ENCODE measurements at places on chromosomes 4 and X. TPM values are rescaled to one million over a fixed set of nuclear protein-coding genes. Genes with fewer than 3 reads are reported as not detected.
A peak's percentile ranks its signal among the peaks of the same experiment; 100 is the strongest.

DNA sequence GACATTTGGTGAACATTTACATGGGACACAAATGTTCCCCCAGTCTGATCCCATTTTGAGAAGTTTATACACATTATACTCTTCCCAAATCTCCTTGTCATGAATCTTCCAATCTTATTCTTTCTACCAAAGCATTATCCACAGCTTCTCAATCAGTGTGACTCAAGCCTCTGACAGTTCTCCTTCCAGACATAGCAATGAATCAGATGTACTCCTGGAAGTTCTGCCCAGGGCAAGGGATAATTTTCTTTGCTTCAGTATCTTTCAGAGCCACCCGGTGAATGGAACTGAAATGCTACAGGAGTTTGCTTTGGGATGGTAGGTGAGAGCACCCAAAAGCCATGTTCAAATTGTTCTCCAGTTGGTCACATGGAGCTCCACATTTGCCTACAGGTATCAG lies 145.5 kb downstream of the ANXA5 start:
- no peak overlapping the region for H3K27ac ChIP-seq
- H3K4me1 ChIP-seq: no peaks in the 10 kb centered on the region
- no peak for DNase-seq
- H3K4me3 ChIP-seq: no peak overlapping the region

GRCh38 chr4:165828928-165829327 lies 44.1 kb upstream of the TLL1 start:
- H3K4me3 ChIP-seq: no peak overlapping the region
- no peaks in the 10 kb centered on the region for H3K27me3 ChIP-seq
- no peak overlapping the region for H3K27ac ChIP-seq
- H3K4me1 ChIP-seq: no peaks in the 10 kb centered on the region
- no peaks in the 10 kb centered on the region for H3K36me3 ChIP-seq

- DNase-seq: no peak
- H3K27ac ChIP-seq: no peak overlapping the region
- H3K36me3 ChIP-seq: no peaks in the 10 kb centered on the region
- H3K27me3 ChIP-seq: no peaks in the 10 kb centered on the region
- no peak overlapping the region for H3K4me3 ChIP-seq
Observed at GRCh38 chrX:150234126-150234525, 129.0 kb upstream of the MAMLD1 start.

DNA sequence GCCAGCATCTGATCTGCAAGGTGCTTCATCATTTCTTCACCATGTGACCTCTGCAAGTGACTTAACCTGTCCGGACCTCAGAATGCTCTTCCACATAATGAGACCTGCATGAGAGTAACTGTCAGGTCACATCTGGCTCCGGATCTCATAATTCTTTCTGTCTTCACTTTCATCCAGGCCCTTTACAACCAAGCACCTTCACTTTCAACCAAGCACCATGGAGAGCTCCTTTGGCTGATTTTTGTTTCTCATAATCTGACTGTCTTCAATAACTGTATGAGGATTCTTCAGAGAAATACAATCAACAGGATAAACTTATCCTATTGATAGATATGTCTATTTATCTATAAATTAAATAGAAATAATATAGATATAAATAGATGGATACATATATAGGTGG lies 148.1 kb downstream of the VCX3A start:
- H3K36me3 ChIP-seq: no peaks in the 10 kb centered on the region
- no peaks in the 10 kb centered on the region for H3K4me1 ChIP-seq

DNA sequence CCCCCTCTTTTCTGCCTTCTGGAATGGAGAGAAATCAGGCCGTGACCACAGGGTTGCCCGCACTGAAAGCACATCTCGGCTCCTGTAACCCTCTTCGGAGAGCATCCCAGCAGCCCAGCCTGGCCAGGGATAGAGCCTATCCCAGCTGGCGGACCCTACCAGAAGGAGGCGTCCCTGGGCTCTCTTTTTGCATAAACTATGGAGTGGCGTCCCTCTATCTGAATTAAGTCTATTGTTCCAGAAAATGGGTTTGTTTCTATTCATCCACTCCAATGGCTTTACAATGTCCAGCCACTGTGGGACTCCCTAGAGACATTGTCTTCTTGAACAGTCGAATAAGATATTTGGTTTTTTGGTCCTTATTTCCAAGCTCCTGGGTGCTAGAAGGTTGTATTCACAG lies 689 bp upstream of the NHSL2 start:
- H3K4me1 ChIP-seq: peaks cover 16% of the 10 kb centered on the region
- no peak overlapping the region for H3K27ac ChIP-seq
- H3K4me3 ChIP-seq: peak overlapping the region; percentile 32

GRCh38 chrX:20672476-20672875 lies 405.8 kb upstream of the RPS6KA3 start:
- H3K4me1 ChIP-seq: no peaks in the 10 kb centered on the region
- no peak for DNase-seq
- H3K4me3 ChIP-seq: no peak overlapping the region
- H3K27ac ChIP-seq: no peak overlapping the region
- H3K27me3 ChIP-seq: no peaks in the 10 kb centered on the region

GRCh38 chrX:20547611-20548051 lies 280.9 kb upstream of the RPS6KA3 start:
- no peak overlapping the region for H3K27ac ChIP-seq
- DNase-seq: no peak
- H3K4me1 ChIP-seq: no peaks in the 10 kb centered on the region

DNA sequence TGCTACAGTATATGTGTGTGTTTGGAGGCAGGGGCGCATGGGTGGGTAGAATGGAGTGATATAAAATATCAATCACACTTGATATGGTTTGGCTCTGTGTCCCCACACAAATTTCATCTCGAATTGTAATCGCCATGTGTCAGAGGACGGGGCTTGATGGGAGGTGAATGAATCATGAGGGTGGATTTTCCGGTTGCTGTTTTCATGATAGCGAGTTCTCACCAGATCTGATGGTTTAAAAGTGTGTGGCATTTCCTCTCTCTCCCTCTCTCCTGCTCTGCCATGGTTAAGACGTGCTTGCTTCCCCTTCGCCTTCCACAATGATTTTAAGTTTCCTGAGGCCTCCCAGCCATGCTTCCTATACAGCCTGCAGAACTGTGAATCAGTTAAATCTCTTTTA lies 14.8 kb downstream of the SOWAHB start:
- no peaks in the 10 kb centered on the region for H3K4me1 ChIP-seq
- no peak overlapping the region for H3K4me3 ChIP-seq
- no peak overlapping the region for H3K27ac ChIP-seq
- DNase-seq: no peak
- H3K36me3 ChIP-seq: no peaks in the 10 kb centered on the region
- H3K27me3 ChIP-seq: peaks cover 2% of the 10 kb centered on the region

DNA sequence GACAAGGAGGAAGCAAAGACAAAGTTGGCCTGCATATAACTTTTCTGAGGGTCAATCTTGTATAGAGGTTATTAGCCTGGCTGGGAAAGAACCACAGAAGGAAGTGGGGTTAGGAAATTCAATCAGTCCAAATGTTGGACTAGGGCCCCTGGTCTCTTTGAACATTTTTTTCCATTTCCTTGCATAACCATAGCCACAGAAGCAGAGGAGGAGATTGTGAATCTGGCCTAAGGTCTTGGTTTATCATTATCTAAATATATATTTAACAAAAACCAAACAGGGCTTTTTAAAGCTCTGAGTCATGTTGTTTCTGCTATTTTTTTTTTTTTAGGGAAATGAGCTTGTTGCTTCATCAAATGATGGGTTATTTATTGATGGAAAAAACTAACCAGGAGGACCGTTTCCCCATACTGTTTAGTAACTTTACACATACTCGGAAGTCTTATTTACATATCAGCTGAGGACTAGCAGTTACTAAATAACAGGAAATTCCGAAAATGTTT lies 97.7 kb upstream of the ACSL4 start:
- no peak for DNase-seq
- H3K27ac ChIP-seq: no peak overlapping the region
- no peaks in the 10 kb centered on the region for H3K27me3 ChIP-seq
- no peaks in the 10 kb centered on the region for H3K36me3 ChIP-seq
- H3K4me1 ChIP-seq: no peaks in the 10 kb centered on the region
- no peak overlapping the region for H3K4me3 ChIP-seq

GRCh38 chr4:3868211-3869173 lies 102.3 kb downstream of the ADRA2C start:
- H3K4me1 ChIP-seq: peaks cover 6% of the 10 kb centered on the region
- peaks cover 37% of the 10 kb centered on the region for H3K27me3 ChIP-seq
- H3K4me3 ChIP-seq: no peak overlapping the region
- H3K36me3 ChIP-seq: no peaks in the 10 kb centered on the region
- no peak overlapping the region for H3K27ac ChIP-seq

DNA sequence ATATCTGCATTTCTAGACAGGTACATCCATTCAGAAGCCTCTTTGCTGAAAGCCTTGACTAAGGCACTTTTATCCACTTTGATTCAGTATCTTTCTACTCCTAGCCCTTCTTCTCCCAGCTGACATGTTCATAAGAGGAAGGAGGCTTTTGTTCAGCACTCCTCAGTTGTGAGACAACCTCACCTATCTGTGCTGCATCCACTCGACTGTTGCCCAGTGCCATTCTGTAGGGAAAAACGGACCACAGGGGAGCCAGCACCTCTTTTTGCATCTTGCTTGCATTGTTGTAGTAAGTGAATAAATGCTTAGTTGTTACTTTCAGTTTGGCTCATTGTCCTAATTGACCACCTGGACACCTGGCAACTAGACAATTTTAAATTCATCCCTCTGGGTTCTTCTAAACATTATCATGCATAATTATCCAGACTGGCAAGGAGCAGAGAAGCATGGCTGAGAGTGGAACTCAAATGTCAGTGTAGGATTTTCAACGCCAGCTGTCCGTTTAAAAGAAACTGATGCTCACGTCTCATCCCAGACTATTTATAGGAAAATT lies 83.8 kb upstream of the BOD1L1 start:
- no peak for DNase-seq
- H3K27ac ChIP-seq: no peak overlapping the region
- H3K4me1 ChIP-seq: no peaks in the 10 kb centered on the region
- H3K4me3 ChIP-seq: no peak overlapping the region
- H3K27me3 ChIP-seq: no peaks in the 10 kb centered on the region
- H3K36me3 ChIP-seq: no peaks in the 10 kb centered on the region

- peak; percentile 49 for DNase-seq
- no peak overlapping the region for H3K4me3 ChIP-seq
Observed at GRCh38 chrX:153906126-153906917, 1.8 kb downstream of the AVPR2 start.

DNA sequence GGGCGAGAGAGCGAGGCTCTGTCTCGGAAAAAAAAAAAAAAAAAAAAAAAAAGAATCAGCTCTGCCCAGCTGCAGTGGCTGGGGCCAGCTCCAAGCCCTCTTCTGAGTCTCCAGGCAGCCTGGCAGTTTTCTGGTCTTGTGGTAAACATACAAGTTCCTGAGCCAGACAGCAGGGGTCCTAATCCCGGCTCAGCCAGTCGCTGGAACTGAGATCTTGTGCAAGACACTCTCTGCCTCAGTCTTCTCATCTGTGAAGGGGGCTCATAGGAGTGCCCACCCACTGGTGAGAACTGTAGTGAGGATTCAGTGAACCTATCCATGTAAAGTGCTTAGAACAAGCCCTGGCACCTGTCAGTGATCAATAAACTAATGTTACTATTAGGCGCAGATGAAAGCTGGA lies 41.8 kb downstream of the C4orf50 start:
- H3K27me3 ChIP-seq: peaks cover 11% of the 10 kb centered on the region
- no peaks in the 10 kb centered on the region for H3K4me1 ChIP-seq
- DNase-seq: no peak
- H3K27ac ChIP-seq: no peak overlapping the region
- no peak overlapping the region for H3K4me3 ChIP-seq

DNA sequence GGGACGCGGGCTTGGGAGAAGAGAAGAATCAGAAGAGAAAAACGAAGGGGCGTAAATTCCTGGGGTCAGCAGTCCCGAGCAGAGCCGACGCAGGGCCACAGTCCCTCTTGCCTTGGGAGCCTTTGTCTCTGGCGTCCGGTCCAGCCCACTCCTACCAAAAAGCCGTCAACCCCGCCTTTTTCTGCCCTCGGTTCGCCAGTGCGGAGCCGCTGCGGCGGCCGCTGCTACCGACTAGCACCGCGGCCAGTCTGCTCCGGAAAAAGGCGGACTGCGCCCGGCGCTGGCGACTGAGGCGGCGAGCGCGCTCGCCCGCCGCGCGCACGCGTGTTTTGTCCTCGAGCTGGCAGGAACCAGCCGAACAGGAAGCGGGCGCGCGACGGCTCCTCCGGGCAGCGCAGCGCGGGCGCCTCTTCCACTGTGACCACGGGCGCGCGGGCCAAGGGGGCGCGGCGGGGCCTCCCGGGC lies 502 bp downstream of the HNRNPDL start:
- peaks cover 39% of the 10 kb centered on the region for H3K36me3 ChIP-seq
- peak overlapping the region; percentile 93 for H3K4me3 ChIP-seq
- H3K27ac ChIP-seq: peak overlapping the region; percentile 99
- H3K4me1 ChIP-seq: peaks cover 36% of the 10 kb centered on the region

DNA sequence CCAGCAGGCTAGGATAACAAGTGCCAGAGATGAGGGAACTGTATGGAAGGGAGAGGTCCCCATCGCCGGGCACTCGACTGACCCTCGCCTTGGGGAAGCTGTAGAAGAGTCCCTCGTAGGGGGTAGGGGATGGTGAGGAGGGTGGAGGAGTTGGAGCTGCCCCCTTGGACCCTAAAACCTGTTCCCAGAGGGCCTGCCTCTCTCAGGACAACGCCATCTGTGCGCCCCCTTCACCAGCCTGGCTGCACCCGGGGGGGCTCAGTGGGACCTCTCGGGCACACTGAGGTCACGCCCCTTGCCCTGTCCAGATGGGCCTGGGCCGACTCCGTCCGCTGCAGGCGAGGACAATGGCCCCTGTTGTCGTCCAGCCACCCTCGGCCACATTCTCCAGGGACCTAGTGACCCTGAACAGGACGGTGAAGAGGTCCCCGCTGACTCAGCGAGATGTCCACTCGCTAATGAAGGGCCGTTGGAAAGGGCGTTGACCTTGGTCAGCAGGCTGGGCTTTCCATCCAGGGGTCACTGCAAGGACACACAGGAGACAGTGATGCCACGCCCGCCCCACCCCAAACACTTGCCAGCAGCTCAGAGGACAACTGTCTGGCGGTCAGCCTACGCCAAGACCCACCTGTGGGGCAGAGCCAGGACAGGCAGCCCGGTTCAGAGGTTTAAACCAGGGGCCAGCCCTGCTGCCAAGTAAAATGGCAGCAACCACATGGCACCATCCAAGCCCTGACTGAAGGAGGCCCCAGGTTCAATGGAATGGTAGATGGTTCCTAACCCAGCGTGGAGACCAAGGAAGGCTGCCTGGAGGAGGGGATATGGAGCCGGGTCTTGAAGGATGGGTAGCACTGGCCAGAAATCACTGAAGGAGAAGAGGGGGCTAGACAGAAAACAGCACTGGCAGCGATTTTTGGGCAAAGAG lies 51.2 kb downstream of the HMX1 start:
- peak; percentile 29 for DNase-seq
- H3K4me3 ChIP-seq: no peak overlapping the region
- no peak overlapping the region for H3K27ac ChIP-seq

GRCh38 chr4:87937523-87937922 lies 38.0 kb upstream of the SPP1 start:
- no peak for DNase-seq
- H3K4me1 ChIP-seq: no peaks in the 10 kb centered on the region
- H3K27me3 ChIP-seq: no peaks in the 10 kb centered on the region
- no peaks in the 10 kb centered on the region for H3K36me3 ChIP-seq
- H3K27ac ChIP-seq: no peak overlapping the region

GRCh38 chr4:178415925-178416324 lies 973.7 kb upstream of the AGA start:
- H3K4me1 ChIP-seq: no peaks in the 10 kb centered on the region
- H3K4me3 ChIP-seq: no peak overlapping the region
- peak; percentile 8 for DNase-seq
- no peaks in the 10 kb centered on the region for H3K36me3 ChIP-seq
- no peaks in the 10 kb centered on the region for H3K27me3 ChIP-seq

TMEM255A gene
- not detected for total RNA-seq

CEP135 gene
- total RNA-seq: 19.6 TPM

DDIT4L gene
- total RNA-seq: not detected

NPNT gene
- not detected for total RNA-seq

FUNDC1 gene
- total RNA-seq: 4.8 TPM

RBMX2 gene
- total RNA-seq: 20.5 TPM
